GM13976 (cell line): ENCODE measurements at places on chromosomes 2 and 18.

- DNase-seq = no peak
Observed at GRCh38 chr2:8547284-8548064, 134.4 kb upstream of the ID2 start.

GRCh38 chr2:197211881-197212342 is 98.7 kb downstream of the ANKRD44 start:
- DNase-seq = no peak

GRCh38 chr2:33278245-33278943 is 198.1 kb upstream of the RASGRP3 start:
- DNase-seq = no peak

- no peak for DNase-seq
Observed at GRCh38 chr2:29053223-29053622, 21.1 kb downstream of the PCARE start.

DNA sequence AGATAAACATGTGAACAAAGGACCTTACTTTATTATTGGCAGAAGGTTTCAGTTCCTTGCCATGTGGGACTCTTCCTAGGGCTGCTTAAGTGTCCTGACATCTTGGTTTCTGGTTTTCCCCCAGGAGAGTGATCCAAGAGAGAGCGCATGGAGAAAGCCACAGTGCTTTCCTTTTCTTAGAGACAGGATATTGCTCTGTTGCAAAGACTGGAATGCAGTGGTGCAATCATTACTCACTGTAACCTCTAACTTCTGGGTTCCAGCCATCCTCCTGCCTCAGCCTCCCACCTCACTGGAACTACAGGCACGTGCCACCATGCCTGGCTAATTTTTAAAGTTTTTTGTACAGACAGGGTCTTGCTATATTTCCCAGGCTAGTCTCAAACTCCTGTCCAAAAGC is 38.1 kb upstream of the TCF7L1 start:
- no peak for DNase-seq

- DNase-seq = no peak
Observed at GRCh38 chr2:84388133-84388532, 70.9 kb downstream of the SUCLG1 start.

- DNase-seq = no peak
Observed at GRCh38 chr2:203750346-203751068, 44.1 kb downstream of the CD28 start.
